Islet precursor cell (in vitro differentiated cells): ENCODE measurements at places on chromosomes 7 and 10.
A peak's percentile ranks its signal among the peaks of the same experiment; 100 is the strongest.

DNA sequence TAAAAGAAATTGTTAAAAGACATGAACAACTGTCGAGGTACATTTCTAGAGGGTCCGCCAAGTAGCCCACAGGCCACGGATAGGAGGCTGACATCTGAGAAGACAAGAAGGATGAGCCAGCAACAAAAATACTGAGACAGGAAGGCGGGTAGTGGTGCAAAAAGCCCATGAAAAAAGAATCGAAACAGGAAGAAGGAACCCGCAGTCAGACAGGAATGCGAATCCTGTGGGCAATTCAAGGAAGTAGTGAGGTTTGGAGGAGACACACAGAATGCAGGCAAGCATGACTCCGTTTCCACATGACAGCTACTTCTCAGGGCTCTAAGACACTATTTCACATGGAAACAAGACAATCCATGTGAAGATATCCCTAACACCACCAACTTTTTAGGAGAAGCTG, 125.2 kb downstream of the DOCK4 start:
- peak; percentile 63 for DNase-seq

DNA sequence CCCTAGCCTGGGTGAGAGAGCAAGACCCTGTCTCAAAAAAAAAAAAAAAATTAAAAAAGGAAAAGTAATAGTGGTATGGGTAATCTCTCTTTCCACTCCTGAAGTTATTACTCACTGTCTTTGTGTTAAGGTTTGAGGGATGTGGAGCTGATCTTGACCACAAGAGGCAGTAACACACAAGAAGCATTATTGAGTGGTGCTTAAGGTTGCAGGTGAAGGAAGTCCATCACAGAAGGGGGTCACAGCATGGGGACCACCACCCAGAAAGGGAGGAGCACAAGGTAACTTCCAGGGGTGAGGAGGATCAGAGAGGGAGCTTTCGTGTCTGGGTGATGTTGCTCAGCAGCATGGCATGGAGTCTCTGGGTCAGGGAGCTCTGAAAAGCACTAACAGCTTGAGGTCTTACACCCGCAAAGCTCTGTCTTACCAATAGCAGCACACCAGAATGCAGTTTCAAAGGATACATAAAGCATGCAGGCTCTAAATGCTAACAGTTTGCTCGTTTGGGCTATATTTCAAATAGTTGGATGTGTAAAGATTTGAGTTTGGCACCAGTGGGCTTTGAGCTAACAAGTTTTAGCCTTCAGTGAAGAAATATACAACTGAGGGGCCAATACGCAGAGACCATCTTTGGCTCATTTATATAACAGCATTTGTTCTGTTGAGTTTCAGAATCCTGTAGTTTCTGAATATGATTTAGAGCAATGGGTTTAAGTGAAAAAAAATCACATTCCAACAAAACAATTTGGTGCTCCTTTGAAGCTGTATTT, 100.4 kb upstream of the DNAJC1 start:
- no peak for DNase-seq

DNA sequence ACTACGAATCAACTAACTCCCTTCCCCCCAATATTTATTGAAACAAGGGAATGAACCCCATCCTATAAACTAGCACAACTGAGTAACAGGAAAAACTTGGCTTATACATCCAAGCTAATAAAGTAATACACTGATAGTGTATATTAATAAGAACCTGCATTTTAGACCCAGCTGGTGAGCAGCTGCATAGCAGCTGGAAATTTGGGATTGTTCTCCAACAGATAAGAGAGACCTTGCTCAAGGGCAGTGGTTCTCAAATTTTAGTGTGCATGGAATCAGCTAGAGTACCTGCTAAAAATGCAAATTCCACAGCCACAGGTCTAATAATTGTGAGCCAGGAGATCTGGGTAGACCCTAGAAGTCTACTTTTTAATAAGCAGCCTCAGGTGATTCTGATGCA, 384.7 kb upstream of the HPS1 start:
- no peak for DNase-seq

- no peak for DNase-seq
Measured at GRCh38 chr10:43111101-43111500, 27.1 kb upstream of the CSGALNACT2 start.

DNA sequence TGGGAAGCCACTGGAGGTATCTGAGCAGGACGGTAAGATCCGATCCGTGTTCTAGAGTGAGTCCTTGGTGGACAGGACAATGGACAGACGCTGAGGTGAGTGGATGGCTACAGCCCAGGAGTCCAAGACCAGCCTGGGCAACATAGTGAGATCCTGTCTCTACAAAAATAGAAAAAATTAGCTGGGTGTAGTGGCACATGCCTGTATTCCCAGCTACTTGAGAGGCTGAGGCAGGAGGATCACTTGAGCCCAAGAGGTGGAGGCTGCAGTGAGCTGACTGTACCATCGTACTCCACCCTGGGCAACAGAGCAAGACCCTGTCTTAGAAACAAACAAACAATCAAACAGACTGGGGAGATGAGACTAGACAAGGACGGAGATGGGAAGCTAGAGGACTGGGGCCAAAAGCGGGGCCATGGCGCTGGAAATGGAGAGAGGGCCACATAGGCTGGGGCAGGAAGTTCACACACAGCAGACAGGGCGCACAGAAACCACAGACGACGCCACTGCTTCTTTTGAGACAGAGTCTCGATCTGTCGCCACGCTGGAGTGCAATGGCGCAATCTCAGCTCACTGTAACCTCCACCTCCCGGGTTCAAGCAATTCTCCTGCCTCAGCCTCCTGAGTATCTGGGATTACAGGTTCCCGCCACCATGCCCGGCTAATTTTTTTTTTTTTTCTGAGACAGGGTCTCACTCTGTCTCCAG, 24.7 kb downstream of the DAGLB start:
- DNase-seq = no peak
